ENCODE measurements at places on chromosomes 13 and 19.

DNA sequence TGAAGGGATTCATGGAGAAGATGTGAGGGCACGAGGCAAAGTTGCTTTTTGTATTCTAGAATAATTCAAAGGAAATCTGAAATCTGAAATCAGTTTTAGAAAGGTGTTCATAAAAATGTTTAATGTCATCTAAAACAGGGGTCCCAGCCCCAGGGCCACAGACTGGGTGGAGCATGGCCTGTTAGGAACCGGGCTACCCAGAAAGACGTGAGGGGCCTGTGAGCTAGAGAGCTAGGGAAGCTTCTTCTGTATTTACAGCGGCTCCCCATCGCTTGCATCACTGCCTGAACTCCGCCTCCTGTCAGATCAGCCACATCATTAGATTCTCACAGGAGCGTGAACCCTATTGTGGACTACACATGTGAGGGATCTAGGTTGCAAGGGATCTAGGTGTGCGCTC is 151.2 kb downstream of the USP12 start:
- DNase-seq = no peak

DNA sequence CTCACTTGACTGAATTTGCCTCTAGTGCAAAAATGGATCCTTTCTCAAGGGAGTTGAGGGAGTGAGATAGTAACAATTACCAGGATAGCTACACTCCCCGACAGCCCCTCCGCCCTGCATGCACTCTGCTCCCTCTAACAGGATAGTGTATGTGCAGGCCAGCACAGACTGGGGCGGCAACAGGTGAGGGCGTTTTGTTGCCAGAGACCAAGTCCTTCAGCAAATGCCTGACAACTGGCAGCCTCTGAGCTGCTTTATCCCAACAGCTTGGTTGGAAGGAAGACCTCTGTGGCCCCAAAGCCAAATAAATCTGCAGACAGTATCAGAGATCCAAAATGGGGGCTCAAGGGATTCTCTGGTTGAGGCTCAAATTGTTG is 86.6 kb downstream of the SLC7A1 start:
- DNase-seq = no peak

DNA sequence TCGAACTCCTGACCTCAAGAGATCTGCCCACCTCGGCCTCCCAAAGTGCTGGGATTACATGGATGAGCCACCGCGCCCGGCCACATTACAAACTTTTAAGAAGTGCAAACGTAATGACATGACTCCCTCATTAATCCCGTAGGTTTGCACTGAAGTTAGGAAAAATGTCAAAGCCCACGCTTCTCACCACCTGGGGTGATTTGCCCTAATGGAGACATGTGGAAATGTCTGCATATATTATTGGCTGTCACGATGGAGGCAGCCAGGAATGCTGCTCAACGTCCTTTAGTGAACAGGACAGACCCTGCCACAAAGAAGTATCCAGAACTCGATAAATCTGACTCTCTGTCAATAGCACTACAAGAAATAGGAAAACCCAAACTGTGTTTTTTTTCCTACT is 21.0 kb downstream of the NLRP9 start:
- no peak for DNase-seq

GRCh38 chr13:97567510-97568243 is 133.7 kb downstream of the RAP2A start:
- no peak for DNase-seq

DNA sequence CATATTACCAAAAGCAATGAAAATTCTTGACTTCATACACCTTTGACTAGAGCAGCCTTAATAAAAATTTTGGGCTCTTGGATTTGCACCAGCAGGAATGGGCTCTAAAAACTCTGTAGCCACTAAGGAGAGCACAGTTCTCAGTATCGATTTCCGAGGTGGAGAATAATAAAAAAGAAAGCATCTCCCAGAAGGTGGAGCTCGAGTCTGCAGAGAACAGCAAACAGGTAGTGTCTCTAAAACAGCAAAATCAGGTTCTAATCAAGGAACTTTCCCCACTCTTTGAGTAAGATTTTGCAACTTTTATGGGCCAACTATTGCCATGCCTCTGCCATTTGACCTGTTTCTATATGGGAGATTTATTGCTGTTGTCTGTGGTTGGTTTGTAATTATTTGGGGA is 258.7 kb upstream of the GPC6 start:
- DNase-seq = no peak

GRCh38 chr13:46361276-46361934 is 25.6 kb downstream of the RUBCNL start:
- DNase-seq = no peak

- DNase-seq = no peak
These were observed 147.7 kb downstream of the GGACT start for GRCh38 chr13:100440751-100441425.

- DNase-seq = no peak
These were observed 11.2 kb downstream of the EGLN2 start for GRCh38 chr19:40810160-40810559.

DNA sequence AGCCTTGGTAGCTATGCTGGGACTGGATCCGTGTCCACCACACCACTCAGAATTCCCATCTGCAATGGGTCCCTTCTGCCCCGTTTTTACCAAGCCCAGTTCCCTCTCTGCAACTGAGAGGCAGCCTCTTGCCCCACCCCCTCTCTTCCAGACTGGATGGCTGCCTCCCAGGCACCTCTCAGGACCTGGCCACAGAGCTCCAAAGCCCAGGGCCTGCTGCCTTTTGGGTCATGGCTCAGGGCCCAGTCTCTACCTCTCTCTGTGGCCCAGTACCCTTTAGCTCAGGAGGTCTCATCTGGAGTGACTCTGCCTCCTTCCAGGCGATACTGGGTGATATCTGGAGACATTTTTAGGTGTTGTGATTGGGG is 10.3 kb upstream of the ZBTB7A start:
- DNase-seq = no peak

DNA sequence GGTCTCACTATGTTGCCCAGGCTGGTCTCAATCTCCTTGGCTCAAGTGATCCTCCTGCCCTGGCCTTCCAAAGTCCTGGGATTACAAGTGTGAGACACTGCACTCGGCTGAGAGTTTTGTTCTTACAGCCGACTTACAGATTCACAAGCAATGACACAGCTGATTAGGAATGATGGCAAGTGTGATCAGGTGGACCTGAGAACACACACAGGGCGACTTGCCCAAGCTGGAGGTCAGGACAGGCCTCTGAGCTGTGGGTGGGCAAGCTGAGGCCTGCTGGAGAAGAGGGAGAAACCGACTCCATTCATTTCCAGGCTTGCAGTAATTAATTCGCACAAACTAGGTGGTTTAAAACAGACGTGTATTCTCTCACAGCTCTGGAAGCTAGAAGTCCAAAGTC is 8.1 kb upstream of the ATG4D start:
- no peak for DNase-seq

DNA sequence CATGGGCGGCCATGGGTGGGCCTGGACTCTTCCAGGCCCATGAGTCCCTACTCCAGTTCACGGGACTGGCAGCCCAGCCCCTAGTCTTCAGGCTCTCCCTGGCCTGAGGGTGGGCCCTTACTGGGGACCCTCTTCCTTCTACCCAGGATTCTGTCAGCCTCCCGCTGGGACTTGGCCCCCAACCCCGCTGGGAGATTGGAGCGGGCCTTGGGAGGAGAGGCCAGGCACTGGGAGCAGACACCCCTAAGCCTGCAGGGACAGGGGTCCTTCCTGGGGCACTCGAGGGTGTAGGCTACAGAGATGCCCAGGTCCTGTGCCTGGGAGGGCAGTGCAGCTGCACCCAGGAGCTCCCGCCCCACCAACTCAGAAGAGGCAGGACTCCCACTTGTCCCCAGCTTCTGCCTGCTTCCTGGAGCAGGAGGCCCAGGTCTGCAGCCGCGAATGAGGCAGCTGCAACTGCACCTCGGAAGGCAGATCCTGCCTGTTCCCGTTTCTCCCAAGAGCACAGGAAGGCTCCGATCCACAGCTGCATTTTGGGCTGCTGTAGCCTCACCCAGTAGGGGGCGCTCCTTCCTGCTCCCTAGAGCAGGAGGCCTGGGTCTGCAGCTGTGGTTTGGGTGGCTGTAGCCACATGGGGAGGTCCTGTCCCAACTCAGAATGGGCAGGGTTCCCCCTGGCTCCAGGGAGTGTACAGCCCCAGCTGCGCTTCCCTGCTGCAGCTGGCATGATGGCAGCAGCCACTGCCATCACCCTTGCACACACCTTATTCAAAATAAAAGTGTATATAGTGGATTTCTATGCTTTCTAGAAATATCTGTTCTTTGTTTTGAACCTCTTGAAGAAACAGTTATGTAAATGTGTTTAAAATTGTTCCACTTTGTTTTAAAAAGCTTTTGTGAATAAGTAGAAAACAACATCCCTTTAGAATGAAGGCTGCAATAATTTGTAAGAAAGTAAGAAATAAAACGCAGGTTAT is 46.8 kb downstream of the TEX26 start:
- DNase-seq = no peak

GRCh38 chr19:15299568-15300409 is 32.5 kb downstream of the BRD4 start:
- DNase-seq = no peak

GRCh38 chr19:47302249-47302648 is 7.4 kb upstream of the C5AR1 start:
- DNase-seq = no peak

GRCh38 chr19:10010247-10010691 is at the start of gene COL5A3:
TSS of gene COL5A3 (minus strand) at chr19:10010504. CDS start at chr19:10010385, 119 bp downstream.
- DNase-seq = no peak

GRCh38 chr13:31873145-31873544 is 133.8 kb downstream of the RXFP2 start:
- no peak for DNase-seq

DNA sequence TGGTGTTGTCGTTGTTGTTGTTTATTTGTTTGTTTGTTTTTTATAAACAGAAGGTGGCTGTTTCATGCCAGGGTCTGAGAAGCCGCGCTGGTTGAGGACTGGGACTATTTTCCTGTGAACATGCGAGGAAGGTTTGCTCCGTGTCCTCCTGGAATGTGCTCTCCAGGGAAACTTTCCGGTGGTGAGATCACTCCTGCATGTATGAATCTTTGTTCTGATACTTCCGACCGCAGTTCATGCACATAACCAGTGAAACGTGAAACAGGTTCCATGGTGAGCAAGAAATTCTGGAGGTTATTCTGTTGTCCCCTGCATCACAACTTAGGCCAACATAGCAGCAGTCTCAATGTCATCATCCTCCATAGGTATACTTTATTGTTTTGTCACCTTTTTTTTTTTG is 187.6 kb upstream of the ARGLU1 start:
- DNase-seq = no peak

DNA sequence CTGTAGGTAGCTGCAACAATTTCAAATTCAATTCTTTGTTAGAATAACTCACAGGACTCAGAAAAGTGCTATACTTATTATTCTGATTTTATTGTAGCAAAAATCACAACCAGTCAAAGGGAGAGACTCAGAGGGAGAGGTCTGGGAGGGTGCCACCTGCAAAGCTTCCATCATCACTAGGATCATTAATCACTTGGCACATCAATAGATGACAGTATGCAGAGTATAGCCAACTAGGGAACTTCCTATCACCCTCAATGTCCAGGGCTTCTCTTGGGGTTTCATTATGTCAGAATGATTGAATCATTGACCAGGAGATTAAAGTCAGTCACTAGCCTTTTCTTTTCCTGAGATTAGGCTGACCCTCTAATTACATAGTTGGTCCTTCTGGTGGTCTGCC is 431.3 kb upstream of the ATXN8OS start:
- DNase-seq = no peak

DNA sequence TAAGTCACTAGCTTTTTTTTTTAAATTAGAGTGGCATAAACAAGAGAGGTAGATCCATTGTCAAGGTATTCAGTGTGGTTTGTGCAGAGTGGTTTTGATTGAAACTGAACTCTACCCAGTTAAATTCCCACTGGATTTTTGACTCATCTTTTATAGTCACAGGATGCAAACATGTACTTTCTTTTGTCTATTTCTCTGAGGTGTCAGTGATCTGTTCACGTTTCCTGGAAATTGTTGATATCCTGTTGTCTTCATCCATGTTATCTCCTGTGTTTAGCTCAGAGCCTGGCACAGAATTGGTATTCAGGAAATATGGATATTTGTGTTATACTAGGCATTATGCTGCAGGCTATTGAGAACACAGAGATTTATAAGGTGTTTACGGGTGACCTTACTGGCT is 119.7 kb downstream of the PCCA start:
- DNase-seq = no peak

DNA sequence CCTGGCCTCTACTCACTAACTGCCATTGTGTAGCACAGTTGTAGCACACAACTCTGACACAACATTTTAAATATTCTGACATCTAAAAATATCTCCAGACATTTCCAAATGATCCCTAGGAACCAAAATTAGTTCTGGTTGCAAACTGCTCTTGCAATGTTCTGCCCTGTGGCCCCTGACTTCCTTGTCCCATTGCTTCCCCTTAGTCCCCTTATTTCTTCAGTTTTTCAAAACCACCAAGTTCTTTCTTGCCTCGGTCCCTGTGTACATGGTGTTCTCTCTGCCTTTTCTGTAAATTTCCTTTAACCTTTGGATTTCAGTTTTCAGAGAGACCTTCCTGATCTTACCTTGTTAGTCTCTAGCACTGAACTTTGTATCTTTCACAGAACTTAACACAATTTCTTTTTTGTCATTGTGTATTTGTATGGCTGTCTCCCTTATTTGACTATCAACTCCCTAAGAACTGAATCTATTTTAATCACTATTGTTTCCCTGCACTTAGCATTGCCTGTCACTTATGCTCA is 87.6 kb upstream of the MLNR start:
- no peak for DNase-seq

DNA sequence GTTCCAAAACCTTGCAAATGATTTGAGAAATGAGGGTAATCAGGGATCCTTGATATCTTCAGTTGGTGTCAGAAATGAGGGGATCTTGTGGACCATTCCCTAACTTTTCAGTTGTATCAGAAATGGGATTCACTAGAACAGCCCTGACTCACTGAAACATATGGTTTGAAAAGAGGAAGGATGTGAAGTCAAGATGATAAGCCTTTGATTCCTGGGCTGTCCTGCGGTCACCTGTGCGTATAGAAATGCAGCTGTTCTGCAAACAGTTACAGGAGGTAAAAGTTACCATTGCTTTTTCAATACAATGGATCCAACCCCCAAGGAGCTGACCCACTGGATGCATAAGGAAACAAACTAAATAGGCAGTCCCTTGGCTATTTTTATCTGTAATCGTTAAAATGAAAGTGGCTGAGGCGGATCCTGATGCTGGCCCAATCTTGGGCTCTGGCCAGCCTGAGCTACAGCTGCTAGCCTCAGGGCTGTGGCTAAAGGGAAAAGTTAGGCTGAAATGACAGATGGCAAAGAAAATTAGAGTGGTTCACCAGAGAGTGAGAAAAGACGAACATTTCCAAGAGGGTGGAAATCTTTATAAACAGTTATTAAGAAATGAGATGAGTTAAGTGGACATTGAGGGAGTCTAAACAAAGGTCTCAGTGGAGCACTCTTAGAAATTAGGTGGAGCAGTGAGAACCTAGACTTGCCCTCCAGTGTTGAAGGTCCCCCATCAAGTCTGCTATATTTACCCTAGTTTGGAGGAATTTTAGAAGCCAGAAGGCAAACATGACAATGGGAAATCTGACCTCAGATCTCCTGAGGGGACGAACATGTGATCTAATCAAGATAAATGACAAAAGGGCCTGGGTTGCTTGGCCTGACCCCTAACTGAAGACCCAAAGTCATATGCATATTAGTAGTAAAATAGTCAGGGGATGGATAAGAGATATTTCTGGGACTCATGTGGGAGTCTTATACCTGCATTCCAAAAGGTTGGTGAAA is 7.6 kb downstream of the SIGLECL1 start:
- no peak for DNase-seq

GRCh38 chr19:8233370-8233769 is 24.2 kb downstream of the CERS4 start:
- no peak for DNase-seq
